ENCODE measurements at places on chromosomes 6 and 20.
A peak's percentile ranks its signal among the peaks of the same experiment; 100 is the strongest.

GRCh38 chr20:59515906-59516209 lies 88.5 kb upstream of the PHACTR3 start:
- DNase-seq: no peak

- no peak for DNase-seq
These were observed 84.8 kb upstream of the SOX4 start for GRCh38 chr6:21508753-21509152.

DNA sequence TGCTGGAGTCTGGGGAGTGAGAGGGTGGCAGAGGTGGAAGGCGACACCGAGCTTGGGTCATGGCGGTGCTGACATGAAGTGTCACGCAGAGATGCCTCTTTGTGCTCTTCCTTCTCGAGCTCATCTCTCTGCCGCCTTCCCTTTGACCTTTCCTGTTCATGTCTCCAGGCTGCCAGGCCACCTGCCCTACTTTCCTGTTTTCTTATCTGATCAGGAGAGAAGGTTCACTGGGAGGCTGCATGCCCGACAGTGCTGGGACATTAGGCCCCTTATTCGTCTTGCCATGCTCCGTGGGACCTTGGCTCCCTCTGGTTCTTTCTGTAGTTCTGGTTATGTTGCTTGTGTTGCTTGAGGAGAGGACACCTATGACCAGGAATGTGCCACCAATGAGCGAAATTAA lies 33.2 kb downstream of the CST8 start:
- DNase-seq: no peak

DNA sequence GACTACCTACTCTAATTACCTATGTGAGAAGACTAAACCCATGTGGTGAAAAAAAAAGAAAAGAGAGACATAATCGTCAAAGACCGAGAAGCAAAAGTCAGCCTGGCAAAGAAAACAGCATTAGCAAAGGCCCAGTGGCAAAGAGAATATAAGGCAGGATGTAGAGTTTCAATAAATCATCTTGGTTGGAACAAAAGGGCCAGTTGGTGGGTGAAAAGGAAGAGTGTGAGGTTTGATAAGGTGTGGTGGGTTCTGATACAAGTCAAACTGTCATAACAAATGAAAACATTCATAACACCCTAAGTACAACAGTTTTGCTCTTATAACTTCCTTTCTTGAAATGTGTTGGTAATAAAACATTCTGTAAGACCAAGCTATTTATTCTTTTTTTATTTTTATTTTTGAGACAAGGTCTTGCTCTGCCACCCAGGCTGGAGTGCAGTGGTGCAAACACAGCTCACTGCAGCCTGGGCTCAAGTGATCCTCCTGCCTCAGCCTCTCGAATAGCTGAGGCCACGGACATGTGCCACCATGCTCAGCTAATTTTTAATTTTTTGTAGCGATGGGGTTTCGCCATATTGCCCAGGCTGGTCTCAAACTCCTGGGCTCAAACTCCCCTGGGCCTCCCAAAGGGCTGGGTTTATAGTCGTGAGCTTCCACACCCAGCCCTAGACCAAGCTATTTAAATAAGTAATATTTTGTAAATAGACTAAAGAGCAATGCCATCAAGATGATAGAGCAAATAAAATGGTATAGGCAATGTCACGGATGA lies 18.9 kb upstream of the GTF3C6 start:
- DNase-seq: no peak

DNA sequence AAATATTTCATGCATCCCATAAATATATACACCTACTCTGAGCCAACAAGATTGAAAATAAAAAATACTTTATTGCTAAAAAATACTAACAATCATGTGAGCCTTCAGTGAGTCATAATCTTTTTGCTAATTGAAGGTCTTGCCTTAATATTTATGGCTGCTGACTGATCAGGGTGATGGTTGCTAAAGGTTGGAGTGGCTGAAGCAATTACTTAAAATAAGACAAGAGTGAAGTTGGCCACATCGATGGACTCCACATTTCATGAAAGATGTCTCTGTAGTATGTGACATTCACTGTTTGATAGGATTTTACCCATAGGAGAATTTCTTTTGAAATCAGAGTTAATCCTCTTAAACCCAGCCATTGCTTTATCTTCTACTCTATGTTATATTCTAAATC lies 11.1 kb downstream of the TRDN start:
- no peak for DNase-seq

DNA sequence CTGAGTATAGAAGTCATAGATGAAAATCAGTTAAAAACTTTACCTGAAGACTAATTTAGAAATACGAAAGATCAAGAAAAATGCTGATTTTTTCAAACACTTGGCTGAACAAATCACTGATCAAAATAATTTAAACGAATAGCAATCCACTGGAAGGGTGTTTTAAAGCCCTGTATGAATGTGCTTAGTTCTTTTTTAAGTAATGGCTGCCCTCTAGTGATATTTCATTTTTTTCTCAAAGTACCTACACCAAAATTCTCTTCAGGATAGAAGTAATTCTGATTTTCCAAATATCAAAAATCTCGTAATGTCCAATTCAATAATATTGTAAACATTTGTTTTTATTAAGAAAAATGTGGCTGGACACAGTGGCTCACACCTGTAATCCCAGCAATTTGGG lies 32.5 kb downstream of the AKAP7 start:
- no peak for DNase-seq

- no peak for DNase-seq
These were observed 117.0 kb upstream of the PRL start for GRCh38 chr6:22413681-22414311.

GRCh38 chr6:93849857-93850256 lies 430.5 kb upstream of the EPHA7 start:
- DNase-seq: no peak

- no peak for DNase-seq
These were observed 108.9 kb downstream of the VEGFA start for GRCh38 chr6:43878823-43879495.

- DNase-seq: no peak
These were observed 7.4 kb downstream of the PFDN4 start for GRCh38 chr20:54215157-54215789.

DNA sequence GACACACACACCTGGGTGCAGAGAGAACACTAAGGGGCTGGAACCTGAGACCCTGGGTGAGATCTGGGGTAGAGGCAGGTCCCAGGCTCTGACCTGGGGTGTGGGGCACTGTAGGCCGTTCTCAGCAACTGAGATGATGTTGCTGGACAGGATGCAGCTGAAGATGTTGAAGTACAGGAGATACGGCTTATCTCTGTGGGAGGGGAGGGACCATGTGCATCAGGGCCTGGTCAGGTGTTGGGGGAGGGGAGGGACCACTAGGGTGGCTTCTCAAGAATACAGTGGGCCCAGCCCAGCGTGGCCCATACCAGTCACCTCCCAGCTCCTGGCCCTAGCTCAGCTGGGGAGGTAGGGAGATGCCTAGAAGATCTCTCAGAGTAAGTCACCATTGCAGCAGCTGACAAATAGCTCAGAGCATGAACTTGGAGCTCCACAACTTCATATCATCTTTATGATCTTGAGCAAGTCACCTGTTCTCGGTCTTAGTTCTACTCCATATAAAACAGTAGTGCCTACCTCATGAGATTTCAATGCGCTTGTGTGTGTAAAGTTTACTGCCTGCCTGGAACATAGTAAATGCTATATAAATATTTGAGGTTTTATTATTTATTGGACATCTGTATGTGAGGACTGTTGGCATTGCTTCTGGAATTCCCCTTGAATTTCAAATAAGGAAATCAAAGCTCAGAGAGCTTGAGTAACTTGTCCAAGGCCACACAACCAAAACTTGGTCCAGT lies 3.8 kb downstream of the SLC44A4 start:
- no peak for DNase-seq

DNA sequence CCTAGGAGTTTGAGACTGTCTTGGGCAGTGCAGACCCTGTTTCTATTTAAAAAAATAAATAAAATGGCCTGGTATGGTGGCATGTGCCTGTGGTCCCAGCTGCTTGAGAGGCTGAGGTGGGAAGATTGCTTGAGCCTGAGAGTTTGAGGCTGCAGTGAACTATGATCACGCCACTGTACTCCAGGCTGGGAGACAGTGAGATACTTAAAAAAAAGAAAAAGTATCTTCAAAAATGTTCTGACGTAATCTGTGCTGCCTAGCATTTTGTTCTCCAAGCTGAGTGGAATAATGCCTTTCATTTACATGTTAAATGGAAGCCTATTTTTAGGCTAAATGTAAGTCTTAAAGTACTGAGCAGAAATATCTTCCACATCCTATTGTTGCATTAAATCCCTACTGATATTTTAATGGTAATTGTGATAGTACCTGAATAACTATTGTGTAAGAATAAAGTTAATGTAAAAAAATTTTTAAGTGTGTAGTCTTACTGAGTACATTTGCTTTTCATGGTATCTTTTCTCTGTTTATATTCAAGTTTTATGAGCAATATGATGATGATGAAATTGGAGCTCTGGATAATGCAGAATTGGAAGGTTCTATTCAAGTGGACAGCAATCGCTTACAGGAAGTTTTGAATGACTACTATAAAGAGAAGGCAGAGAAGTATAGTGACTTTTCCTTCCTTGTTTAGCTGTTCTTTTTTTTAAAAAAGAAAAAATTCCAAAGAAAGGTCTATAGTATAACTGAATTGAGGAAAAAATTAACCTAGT lies 4.2 kb upstream of the ZC2HC1B start:
- DNase-seq: no peak

DNA sequence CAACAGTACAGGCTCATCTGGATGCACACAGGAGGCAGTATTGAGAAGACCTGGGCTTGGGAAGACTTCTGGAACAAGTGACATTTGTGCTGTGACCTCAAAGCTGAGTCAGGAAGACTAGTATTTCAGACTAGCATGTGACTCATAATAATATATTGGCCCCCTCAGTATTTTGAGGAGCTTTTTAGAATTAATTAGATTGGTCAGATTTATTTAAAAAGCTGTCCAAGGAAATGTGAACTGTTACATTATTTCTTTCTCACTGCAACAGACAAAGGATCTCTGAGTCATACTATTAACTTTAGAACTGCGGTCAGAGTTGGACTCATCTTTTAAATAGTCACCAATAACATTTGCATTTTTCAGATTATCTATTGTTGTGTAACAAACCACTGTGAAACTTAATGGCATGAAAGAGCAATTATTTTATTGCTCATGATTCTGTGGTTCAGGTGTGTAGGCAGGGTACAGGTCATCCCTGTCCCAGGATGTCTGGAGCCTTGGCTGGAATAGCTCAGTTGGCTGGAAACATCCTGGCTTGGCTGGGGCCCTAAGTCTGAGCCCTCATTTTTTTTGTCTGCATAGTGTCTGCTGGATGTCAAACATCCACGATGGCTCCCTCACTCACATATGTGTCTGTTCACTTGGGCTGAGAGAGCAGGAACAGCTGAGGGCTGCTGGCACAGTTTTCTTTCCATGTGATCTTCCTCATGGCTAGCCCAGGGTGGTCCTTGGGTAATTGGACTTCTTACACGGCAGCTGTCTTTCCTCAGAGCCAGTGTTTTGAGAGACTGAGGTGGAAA lies 46.9 kb downstream of the MAP3K4 start:
- no peak for DNase-seq

GRCh38 chr6:82270881-82271635 lies 23.5 kb upstream of the IBTK start:
- DNase-seq: peak; percentile 58

- DNase-seq: no peak
These were observed 136.3 kb upstream of the DUSP22 start for GRCh38 chr6:156010-156409.

- no peak for DNase-seq
These were observed 351.6 kb upstream of the CNR1 start for GRCh38 chr6:88517737-88518136.

DNA sequence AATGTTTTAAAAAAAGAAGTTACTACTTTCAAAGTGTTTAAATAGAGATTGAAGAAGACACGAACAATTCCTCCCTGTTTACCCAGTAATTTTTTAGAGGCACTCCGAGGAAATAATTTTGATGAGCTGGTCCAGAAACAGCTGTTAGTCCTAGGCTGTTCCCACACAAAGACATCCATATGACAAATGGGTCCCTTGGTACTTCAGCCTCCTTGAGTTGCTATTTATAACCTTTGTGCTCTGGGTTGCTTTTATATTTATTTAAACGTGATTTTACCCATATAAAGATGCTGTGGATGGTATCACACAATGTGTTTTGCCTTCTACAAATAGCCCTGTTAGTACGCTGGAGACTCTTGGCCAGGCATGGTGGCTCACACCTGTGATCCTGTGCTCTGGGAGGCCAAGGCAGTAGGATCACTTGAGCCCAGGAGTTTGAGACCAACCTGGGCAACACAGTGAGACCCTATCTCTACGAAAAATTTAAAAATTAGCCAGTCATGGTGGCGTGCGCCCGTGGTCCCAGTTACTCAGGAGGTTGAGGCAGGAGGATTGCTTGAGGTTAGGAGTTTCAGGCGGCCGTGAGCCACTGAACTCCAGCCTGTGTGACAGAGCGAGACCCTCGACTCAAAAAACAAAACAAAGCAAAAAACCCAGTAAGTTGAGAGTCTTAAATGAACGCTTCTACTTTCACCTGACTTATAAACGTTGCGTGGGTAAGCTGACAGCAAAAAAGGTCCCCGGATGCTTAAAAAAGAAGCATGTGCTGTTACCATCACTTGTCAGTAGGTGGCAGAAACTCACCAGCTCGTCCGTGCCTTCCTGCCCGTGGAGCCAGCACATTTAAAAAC lies 56.9 kb upstream of the ARMH2 start:
- peak; percentile 87 for DNase-seq

- no peak for DNase-seq
These were observed 19.1 kb upstream of the ADGRB3 start for GRCh38 chr6:68615938-68616337.

GRCh38 chr20:46959081-46959692 lies 64.5 kb downstream of the EYA2 start:
- DNase-seq: no peak

Measured in NAMALWA (cell line).